Activated T-helper 2 cell treated with anti-CD3 and anti-CD28 coated beads, Interferon-gamma antibody, Interleukin-2, Interleukin-4, amounts not matched to agents 10 μg/mL and 5 μg/mL and 100 μg/mL, durations not matched to agents 14 hours and 24 hours and 36 hours (primary cell): ENCODE measurements at places on chromosomes 12 and 14.

- H3K27ac ChIP-seq: no peak overlapping the region
- DNase-seq: no peak
- H3K4me1 ChIP-seq: no peaks in the 10 kb centered on the region
- H3K27me3 ChIP-seq: peaks cover 4% of the 10 kb centered on the region
- no peaks in the 10 kb centered on the region for H3K36me3 ChIP-seq
These were observed 9.1 kb downstream of the PAH start for GRCh38 chr12:102907918-102908317.

- H3K27ac ChIP-seq: no peak overlapping the region
- H3K27me3 ChIP-seq: no peaks in the 10 kb centered on the region
- H3K4me1 ChIP-seq: no peaks in the 10 kb centered on the region
- DNase-seq: peak; percentile 28
- no peaks in the 10 kb centered on the region for H3K36me3 ChIP-seq
These were observed 110.9 kb downstream of the KSR2 start for GRCh38 chr12:117857632-117858612.

DNA sequence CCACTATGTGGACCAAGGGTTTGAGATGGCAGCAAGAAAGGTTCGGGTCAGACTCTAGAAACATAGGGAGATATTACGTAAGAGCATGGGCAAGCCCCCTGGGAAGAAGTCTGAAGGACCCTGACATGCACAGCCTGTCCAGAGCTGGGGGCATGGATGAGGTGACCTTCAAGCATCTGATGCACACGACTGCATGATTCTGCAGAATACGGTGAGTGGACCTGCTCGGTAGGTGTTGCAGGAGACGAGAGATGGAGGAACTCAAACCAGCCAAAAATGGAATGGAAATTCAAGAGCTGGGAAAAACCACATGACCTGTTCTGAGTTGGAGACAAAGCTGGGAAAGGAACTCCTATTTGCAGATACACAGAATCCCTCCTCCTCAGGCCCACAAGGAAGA lies 43.6 kb downstream of the ANO2 start:
- peaks cover 5% of the 10 kb centered on the region for H3K27me3 ChIP-seq
- no peak overlapping the region for H3K27ac ChIP-seq
- no peak overlapping the region for H3K4me3 ChIP-seq
- DNase-seq: no peak

- H3K27ac ChIP-seq: peak overlapping the region; percentile 95
- H3K36me3 ChIP-seq: peaks cover 38% of the 10 kb centered on the region
- H3K4me1 ChIP-seq: peaks cover 43% of the 10 kb centered on the region
- peak overlapping the region; percentile 94 for H3K4me3 ChIP-seq
These were observed 824 bp downstream of the TBK1 start for GRCh38 chr12:64452559-64453329.

DNA sequence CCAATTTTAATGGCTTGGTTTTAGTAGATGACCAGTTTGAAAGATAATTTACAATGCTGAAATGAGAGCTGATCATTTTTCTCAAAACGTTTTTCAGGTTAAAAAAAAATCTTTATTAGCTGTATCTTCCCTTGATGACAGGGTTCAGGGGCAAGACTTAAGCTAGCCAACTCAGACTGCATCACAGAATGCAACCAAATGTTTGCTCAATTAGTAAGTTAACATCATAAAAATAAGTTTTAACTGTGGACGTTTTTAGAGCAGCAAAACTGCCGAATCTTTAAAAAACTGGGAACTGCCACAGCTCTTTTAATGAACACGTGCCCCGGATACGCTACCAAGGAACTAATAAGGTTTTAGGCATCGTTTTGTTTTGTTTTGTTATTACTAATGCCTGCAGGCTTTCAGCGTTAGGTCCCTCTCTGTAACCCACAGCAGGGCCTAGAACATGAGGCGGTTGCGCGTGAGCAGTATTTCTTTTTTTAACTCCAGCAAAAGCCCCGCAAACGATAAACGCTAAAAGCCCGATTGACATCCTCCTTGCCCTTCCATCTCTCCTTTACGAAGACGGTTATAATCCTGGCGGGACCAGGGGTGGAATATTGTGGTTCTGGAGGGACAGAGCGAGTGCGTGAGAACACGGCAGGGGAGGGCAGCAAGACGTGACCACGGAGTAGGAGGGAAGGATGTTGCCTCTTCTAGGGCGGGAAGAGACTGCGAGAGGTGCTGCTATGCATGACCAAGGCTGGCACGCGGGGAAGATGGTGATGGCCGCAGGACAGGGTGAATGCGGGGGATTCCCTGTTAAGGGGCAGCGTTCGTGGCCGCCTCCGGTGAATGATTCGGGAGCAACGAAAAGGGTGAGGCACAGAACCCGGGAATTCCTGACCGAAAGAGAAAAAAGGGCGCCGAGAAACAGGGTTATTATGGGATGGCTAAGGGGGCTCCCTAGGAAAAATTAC lies 652 bp downstream of the SUPT16H start:
- peak overlapping the region; percentile 98 for H3K27ac ChIP-seq
- H3K4me1 ChIP-seq: peaks cover 29% of the 10 kb centered on the region
- H3K27me3 ChIP-seq: no peaks in the 10 kb centered on the region
- peak; percentile 49 for DNase-seq
- peak overlapping the region; percentile 96 for H3K4me3 ChIP-seq
- peaks cover 51% of the 10 kb centered on the region for H3K36me3 ChIP-seq

- no peak for DNase-seq
- H3K27me3 ChIP-seq: no peaks in the 10 kb centered on the region
- no peaks in the 10 kb centered on the region for H3K36me3 ChIP-seq
- no peak overlapping the region for H3K4me3 ChIP-seq
These were observed 219.2 kb downstream of the PDZRN4 start for GRCh38 chr12:41407232-41407799.

GRCh38 chr12:3363608-3364007 lies 127.4 kb upstream of the PRMT8 start:
- H3K36me3 ChIP-seq: no peaks in the 10 kb centered on the region
- H3K27me3 ChIP-seq: peaks cover 19% of the 10 kb centered on the region
- no peaks in the 10 kb centered on the region for H3K4me1 ChIP-seq
- no peak overlapping the region for H3K4me3 ChIP-seq
- no peak for DNase-seq

GRCh38 chr14:70788898-70789297 lies 20.4 kb downstream of the MAP3K9 start:
- H3K4me1 ChIP-seq: no peaks in the 10 kb centered on the region
- peaks cover 10% of the 10 kb centered on the region for H3K36me3 ChIP-seq
- H3K27ac ChIP-seq: no peak overlapping the region
- no peak overlapping the region for H3K4me3 ChIP-seq

GRCh38 chr14:94665121-94665520 lies 52.9 kb downstream of the SERPINA3 start:
- no peaks in the 10 kb centered on the region for H3K36me3 ChIP-seq
- H3K27me3 ChIP-seq: peaks cover 9% of the 10 kb centered on the region
- no peak for DNase-seq

DNA sequence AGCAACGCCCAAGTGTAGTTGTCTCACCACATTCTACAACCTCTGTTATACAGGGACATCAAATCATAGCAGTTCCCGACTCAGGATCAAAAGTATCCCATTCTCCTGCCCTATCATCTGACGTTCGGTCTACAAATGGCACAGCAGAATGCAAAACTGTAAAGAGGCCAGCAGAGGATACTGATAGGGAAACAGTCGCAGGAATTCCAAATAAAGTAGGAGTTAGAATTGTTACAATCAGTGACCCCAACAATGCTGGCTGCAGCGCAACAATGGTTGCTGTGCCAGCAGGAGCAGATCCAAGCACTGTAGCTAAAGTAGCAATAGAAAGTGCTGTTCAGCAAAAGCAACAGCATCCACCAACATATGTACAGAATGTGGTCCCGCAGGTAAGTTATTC lies 123.0 kb downstream of the ARID2 start:
- no peak for DNase-seq
- no peaks in the 10 kb centered on the region for H3K27me3 ChIP-seq
- peaks cover 54% of the 10 kb centered on the region for H3K36me3 ChIP-seq
- H3K4me1 ChIP-seq: no peaks in the 10 kb centered on the region
- H3K27ac ChIP-seq: no peak overlapping the region

DNA sequence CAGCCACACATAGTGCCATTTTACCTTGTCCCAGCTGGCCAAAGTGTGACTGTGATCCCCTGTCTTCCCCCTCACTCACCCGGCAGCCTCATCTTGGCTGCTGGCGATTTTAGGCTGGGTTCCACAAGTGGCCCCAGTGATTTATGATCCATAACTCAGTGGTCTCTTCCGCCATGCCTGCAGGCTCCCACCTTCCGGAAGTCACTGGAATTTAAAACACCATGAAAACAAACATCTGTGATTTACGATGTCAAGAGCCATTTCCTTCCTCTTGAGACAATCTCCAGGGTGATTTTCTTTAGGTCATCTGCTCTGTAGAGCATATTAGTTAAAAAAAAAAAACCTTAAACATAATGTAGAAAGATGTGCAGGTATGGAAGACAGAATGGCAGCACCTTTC lies 282.3 kb downstream of the CACNA1C start:
- H3K27ac ChIP-seq: no peak overlapping the region
- no peak overlapping the region for H3K4me3 ChIP-seq
- H3K27me3 ChIP-seq: peaks cover 5% of the 10 kb centered on the region
- H3K4me1 ChIP-seq: peaks cover 6% of the 10 kb centered on the region
- H3K36me3 ChIP-seq: no peaks in the 10 kb centered on the region

DNA sequence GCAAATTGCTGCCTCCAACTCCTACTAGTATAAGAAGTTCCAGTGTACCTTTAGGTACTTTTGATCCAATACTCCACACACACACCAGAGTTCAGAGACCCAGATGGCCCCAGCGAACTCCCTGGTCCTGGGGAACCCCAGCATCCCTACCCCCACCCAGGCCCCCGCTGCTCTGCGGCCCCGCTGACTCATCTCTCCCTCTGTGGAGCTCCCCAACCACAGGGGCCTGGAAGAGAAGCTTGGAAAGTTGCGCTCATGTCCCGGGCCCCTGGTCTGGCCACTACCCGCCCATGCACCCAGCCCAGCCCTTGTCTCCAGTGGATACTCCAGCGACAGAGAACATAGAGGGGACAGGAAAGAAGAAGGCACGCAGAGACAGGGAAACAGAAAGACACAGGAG lies 4.2 kb upstream of the SP7 start:
- H3K27me3 ChIP-seq: peaks cover 31% of the 10 kb centered on the region
- DNase-seq: no peak
- H3K36me3 ChIP-seq: no peaks in the 10 kb centered on the region
- H3K27ac ChIP-seq: no peak overlapping the region
- peaks cover 23% of the 10 kb centered on the region for H3K4me1 ChIP-seq

DNA sequence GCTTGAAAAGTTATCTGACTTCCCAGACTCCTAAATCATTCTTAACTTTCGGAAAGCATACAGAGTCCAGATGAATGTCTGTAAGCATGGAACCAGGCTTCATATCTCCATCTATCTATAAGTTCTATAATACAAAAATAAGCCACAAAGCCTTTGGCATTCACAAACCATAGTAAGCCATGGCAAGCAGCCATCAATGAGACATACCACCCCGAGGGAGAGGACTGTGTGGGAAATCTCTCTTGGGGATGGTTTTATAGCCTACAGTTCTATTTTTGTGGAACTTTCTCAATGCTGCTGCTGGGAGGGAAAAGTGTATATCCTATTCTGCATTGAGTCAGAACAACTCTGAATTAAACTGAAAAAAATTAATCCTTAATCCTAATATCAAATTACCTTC lies 20.4 kb downstream of the EGLN3 start:
- no peak overlapping the region for H3K4me3 ChIP-seq
- H3K27ac ChIP-seq: no peak overlapping the region
- peaks cover 66% of the 10 kb centered on the region for H3K36me3 ChIP-seq

GRCh38 chr14:32224737-32225377 lies 21.8 kb upstream of the RNU6-8 start:
- H3K4me3 ChIP-seq: no peak overlapping the region
- no peaks in the 10 kb centered on the region for H3K4me1 ChIP-seq
- DNase-seq: no peak
- H3K27ac ChIP-seq: no peak overlapping the region
- no peaks in the 10 kb centered on the region for H3K36me3 ChIP-seq

DNA sequence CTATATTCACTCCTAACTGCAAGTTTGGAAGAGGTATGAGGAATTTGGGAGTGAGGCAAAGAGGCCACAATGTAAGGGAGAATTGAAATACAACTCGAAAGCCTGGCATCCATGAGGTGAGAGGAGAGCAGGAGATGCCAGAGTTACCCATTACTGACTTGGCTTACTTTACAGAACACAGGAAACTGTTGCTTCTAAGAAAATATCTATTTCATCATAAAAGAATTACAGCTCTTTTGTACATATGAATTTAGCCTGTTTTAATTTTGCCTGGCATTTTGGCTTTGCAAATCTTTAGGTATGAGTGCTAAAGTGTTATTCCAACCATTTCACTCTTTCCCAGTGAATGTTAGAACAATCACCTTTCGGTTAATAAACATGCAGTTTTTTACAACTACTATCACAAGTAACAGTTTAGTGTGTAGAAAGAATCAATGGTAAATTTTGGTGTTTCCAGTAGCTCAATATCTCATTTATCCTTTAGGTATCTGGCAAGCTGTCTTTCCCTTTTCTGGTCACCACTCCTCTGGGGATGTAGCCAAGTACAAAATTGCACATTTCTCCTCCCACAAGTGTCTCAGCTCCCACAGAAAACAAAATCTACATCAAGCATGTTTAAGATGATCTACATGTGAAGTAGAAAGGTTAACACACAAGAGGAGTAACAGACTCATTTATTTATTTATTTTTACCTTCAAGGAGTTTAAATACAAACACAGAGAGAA lies 196.6 kb upstream of the DCN start:
- peaks cover 4% of the 10 kb centered on the region for H3K27me3 ChIP-seq
- peaks cover 3% of the 10 kb centered on the region for H3K4me1 ChIP-seq
- no peak overlapping the region for H3K27ac ChIP-seq
- H3K4me3 ChIP-seq: no peak overlapping the region

GRCh38 chr12:31874961-31875608 lies 84.1 kb upstream of the RESF1 start:
- H3K4me3 ChIP-seq: no peak overlapping the region
- H3K27ac ChIP-seq: peak overlapping the region; percentile 100
- DNase-seq: peak; percentile 35
- H3K36me3 ChIP-seq: peaks cover 19% of the 10 kb centered on the region
- no peaks in the 10 kb centered on the region for H3K27me3 ChIP-seq

DNA sequence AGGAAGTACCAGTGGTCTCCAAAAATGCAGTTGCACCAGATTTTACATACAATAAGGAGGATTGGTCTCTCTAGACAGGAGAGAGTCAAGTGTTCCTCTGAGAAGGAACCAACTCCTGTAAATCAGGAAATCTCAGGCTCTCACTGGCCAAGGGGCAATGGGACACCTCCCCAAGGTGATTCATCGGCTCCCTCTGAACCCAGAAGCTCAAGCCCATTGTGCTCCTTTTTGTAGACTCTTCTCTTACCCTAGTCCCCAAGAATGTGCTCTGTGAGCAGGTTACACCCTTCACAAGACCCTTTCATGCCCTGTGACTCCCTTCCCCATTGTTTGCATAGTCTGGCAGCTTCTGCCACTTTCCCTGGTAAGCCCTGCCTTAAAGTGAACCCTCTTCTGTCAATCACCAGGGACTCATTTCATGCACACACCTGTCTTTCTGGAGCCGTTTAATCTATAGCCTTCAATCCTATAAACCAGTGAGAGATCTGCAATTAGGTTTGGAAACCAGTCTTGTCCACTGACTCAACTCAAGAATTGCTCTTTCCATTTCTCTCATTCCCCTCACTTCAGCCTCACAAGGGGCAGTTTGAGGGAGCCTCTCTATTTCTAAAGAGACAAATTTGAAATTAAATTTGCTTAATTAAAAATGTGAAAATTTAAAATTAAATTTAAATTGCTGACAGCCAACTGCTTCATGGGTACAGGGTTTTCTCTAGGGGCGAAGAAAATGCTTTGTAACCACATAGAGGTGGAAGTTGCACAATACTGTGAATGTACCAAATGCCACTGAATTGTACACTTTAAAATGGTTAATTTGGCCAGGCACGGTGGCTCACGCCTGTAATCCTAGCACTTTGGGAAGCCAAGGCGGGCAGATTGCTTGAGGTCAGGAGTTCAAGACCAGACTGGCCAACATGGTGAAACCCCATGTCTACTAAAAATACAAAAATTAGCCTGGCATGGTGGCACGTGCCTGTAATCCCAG lies 38.3 kb upstream of the LTA4H start:
- H3K4me3 ChIP-seq: no peak overlapping the region
- no peak for DNase-seq
- no peak overlapping the region for H3K27ac ChIP-seq
- H3K4me1 ChIP-seq: peaks cover 11% of the 10 kb centered on the region
